ENCODE measurements at places on chromosomes 2 and 18.

GRCh38 chr2:226994775-226995174 is 158.9 kb downstream of the RHBDD1 start:
- DNase-seq, result no peak

- DNase-seq, result no peak
Measured at GRCh38 chr18:55466789-55467188, 121.2 kb downstream of the TCF4 start.

GRCh38 chr2:16218625-16219024 is 278.3 kb downstream of the MYCN start:
- DNase-seq, result no peak

DNA sequence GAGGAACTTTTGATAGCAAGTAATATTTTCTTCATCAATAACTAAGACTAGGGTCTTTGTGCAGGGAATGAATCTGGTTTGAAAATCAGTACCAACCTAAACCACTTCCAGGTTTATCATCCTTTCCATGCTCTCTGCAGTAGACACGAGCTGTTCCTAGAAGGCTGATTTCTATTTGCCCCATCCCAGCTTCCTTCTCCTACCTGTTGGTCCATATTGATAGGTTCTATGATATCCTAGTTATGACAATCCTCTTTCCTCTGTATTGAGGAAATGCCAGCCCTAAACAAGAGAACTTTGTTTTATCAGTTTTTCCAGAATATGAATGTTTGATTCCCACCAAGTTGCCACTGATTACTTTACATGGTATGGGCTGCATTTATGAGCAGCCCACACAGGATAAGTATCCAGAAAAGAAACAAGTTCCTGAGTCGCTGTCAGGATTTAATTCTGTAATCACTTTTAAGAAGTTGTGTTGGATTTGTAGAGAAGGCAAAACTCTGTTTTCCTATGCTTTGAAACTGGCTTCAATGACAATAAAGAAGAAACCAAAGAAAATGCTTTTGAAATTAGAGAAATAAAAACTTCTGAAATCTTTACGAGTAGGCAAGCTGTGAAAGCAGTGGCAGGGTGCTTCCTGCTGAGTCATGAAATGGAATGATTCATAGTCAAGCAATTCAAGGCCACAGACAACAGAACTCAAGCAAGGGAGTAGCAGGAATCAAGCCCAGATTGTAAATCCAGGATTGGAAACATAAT is 37.3 kb upstream of the TANK start:
- DNase-seq, result no peak

GRCh38 chr2:167750675-167751074 is 496.7 kb downstream of the STK39 start:
- DNase-seq, result no peak

- DNase-seq, result peak; percentile 14
Measured at GRCh38 chr2:241863536-241863954, 4.9 kb upstream of the PDCD1 start.

DNA sequence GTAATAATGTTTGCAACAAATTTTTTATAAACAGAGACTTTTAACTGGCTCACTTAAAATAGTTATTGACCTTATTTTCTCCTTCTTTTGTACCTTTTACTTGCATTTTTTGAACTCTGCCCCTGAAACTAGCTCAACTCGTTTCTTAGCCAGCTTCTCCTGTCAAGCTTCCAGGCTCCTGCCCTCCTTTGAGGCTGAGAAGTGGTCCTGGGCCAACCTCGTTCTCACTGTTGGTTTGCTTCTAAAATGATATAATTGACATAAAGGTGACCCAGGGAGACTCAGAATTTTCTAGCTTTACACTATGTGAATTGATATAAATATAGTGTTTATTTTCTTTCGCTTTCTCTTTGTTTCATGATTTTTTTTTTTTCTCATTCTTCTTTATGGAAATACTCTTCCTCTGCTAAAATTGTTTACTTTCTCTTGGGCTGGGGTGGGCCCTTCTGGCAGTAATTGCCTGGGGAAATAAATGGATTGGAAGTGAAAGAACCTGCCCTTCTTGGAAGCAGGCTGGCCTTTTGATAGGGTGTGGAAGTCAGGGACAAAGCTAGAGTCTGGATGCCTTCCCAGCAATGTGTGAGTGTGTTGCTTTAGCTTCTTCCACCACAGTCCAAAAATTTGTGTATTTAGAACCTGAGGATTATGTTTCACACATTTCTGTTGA is 30.7 kb downstream of the GPD2 start:
- DNase-seq, result no peak

- no peak for DNase-seq
Measured at GRCh38 chr2:16649353-16650286, 16.0 kb downstream of the CYRIA start.

DNA sequence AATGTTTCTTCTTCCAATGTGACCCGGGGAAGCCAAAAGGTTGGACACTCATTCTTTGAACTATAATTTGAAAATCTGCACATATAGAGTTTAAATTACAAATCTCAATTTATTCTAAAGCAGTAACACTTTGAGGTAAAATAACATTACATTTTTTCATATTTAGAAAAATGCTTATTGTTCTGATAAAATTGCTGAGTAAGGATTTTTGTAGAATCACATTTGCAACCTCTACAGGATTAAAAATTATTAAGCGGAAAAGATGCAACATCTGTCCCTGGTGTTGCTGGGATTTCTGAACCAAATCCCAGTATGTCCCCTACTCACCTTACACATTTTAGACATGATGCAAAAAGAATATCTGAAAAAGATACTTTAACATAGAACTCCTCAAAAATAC is 10.1 kb downstream of the ZNF519 start:
- DNase-seq, result no peak

DNA sequence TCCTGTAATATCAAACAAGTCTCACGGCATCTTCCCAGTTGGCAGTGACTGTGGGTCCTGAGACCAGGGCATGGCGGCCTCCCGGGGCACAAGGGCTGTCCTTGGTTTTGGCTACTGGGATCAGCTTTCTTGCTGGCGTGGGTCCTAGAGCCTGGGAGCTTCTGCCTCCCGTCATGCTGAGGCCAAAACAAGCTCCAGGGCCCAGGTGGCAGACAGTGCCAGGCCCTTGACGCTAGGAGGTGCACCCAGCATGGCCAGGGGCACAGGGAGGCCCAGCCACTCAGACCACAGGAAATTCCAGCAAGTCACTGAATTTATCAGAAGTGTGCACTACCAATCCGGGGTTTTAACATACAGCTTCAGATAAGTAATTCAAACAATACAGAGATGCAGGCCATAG is 184.7 kb downstream of the EIPR1 start:
- DNase-seq, result no peak

DNA sequence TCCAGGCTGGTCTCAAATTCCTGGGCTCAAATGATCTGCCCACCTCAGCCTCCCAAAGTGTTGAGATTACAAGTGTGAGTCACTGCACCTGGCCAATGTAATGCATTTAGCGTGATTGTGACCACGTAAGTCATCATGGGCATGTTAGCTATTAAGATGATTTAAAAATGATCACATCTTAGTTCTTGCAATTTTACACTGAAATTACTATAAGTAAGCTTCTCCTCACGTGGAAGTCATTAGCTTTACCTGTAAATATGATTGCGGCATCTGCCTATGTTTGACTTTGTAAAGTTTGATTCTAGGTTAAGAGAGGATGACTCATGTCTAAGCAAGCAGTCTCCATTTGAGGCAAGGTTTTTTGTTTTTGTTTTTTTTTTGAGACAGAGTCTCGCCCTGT is 85.5 kb downstream of the PMAIP1 start:
- DNase-seq, result no peak

DNA sequence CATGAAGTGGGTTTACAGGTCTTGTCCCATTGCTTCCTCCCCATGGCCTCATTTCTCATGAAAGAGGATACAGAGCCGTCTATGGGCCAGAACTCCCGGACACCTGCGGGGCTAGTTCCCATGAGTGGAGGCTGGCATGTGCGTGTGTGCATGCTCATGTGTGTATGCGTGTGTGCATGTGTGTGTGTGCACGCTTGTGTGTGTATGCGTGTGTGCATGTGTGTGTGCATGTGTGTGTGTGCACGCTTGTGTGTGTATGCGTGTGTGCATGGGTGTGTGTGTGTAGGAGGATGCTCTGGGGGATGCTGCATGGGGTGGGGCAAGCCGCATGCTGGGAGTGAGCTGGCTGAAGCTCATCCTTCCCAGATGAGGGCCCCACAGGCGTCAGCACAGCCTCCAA is 20.8 kb downstream of the INHBB start:
- no peak for DNase-seq

DNA sequence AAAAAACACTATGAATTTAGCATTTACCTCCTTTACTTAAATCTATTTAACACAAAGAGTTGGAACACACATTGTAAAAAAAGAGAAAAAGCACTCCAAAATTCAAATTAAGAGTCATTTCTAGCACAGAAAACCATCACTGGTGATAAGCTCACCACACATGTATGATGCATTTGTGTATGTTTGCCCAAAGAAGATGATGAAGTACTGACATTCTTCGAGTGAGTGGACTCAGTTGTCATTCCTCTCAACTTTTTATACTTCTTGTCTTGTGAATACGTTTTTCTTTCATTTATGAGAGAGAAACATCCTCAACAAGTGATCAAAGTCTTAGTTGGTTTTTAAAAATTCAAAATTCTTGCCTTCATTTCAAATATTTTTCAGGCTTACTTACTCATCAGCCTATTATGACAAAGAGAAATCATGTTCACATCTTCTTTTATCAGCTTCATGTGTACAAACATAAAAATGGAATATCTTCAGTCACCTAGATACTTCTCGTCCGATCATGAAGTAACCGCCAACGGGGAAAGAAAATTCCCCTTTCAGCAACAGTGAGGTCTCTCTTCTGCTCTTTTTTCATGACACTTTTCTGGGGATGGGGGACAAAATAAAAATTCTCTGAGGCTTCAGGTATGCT is 1.5 kb downstream of the DSEL start:
- DNase-seq, result no peak
